ENCODE measurements at places on chromosomes 11 and 22. TPM values are rescaled to one million over a fixed set of nuclear protein-coding genes. Genes with fewer than 3 reads are reported as not detected.

DNA sequence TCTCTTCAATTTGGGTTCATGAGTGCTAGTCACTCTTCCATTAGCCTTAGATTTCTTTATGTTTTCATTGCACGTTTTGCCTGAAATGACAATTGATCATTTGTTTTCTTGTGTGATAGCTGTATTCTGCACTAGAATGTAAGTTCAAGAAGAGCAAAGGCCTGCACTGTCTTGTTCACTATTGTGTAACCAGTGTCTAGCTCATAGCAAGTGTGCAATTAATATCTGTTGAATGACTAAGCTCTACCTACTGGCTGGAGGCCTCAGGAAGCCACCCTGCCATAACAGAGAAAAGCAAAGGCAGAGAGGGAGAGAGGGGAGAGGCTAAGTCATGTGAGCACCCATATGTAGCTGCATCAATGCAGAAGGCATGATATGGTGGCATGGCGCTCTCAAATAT lies 292.8 kb upstream of the SYN3 start:
- H3K36me3 ChIP-seq, result no peaks in the 10 kb centered on the region
- H3K27ac ChIP-seq, result no peak overlapping the region
- no peak for DNase-seq
- H3K4me1 ChIP-seq, result no peaks in the 10 kb centered on the region

DNA sequence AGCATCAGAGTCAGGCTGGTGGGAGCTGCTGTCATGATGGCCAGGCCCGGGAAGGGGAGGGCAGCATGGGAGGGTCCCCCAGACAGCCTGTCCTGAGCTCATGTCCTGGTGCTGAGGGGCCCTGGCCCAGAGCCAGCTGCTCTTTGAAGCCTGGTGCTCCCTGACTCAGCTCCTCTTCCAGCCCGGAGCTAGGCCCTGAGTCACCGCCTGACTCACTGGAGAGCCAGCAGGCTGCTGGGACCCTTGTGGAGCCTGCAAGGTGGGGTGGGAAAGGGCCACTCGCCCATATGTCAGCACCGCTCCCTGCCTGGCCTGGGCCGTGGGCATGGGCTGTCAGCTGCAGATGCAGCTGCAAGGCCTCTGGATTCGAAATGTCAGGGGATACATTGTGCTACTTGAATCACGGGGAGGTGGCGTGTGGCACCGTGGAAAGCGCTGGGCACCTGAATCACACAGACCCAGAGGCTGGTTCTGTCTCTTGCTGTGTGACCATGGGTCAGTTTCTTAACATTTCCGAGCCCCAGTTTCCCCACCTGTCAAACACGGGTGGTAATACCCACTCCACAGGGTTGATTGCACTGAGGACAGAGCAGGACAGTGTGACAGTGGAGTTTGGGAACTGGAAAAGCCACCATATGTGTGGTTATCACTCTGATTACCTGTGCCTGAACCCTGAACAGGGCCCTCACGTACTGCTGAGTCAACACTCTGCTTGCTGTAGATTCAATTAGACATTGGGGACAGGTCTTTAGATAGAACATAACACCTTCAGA lies 4.4 kb downstream of the CACNA1I start:
- no peaks in the 10 kb centered on the region for H3K36me3 ChIP-seq
- H3K27ac ChIP-seq, result no peak overlapping the region
- peaks cover 6% of the 10 kb centered on the region for H3K27me3 ChIP-seq
- H3K4me3 ChIP-seq, result no peak overlapping the region
- no peaks in the 10 kb centered on the region for H3K4me1 ChIP-seq

DNA sequence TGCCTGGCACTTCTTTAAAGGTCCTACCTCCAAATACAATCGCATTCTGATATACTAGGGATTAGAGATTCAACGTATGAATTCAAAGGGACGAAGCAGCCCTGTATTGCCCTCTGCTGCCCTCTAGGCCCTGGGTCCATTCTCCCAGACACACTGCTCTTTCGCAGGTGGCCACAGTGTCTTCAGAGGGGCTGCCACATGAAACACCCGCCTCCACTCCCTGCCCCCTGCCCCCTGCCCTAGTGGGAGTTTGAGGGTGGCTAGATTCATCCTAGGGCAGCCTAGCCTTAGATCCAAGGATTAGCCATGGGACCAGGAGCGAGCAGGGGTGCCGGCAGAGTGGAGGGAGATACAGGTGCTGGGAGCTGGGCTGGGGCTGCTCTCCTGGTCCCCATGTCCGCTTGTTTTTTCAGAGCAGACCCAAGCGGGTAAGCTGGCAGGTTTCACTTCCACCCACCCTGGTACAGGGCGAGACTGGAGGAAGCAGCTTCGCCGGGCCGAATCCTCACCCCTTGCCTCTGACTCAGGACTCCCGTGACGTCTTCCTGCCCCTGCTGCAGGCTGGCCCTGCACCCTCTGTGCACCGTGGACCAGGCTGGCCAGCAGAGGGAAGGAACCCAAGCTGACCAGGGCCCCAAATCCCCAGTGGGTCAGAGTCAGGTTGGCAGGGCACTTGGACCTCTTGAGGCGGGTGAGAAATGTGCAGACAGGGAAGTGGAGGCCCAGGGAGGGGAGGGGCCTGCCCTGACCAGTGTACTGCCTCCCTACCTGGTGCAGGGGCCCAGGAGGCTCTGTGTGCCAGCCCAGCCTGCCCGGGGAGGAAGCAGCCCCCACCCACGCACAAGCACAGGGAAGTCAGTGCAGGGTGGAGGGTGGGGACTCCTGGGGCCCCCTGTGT lies 28.4 kb upstream of the HMOX1 start:
- no peak overlapping the region for H3K4me3 ChIP-seq
- H3K36me3 ChIP-seq, result no peaks in the 10 kb centered on the region
- H3K4me1 ChIP-seq, result peaks cover 24% of the 10 kb centered on the region
- peak overlapping the region; percentile 56 for H3K27ac ChIP-seq

Gene PLEKHB1
- 9.4 TPM for total RNA-seq

GRCh38 chr11:111829185-111829968 lies 42.0 kb downstream of the ALG9 start:
- no peak overlapping the region for H3K27ac ChIP-seq
- peaks cover 3% of the 10 kb centered on the region for H3K4me1 ChIP-seq
- H3K4me3 ChIP-seq, result no peak overlapping the region
- H3K36me3 ChIP-seq, result no peaks in the 10 kb centered on the region

GRCh38 chr11:64409278-64409677 lies 50.3 kb downstream of the RPS6KA4 start:
- DNase-seq, result no peak
- H3K4me3 ChIP-seq, result no peak overlapping the region
- H3K36me3 ChIP-seq, result no peaks in the 10 kb centered on the region
- H3K27me3 ChIP-seq, result no peaks in the 10 kb centered on the region

GRCh38 chr11:107716884-107717532 lies 5.2 kb upstream of the SLN start:
- H3K27ac ChIP-seq, result no peak overlapping the region
- no peak for DNase-seq

GRCh38 chr22:22480940-22481339 lies 27.6 kb downstream of the ZNF280B start:
- no peaks in the 10 kb centered on the region for H3K27me3 ChIP-seq
- no peak overlapping the region for H3K4me3 ChIP-seq
- DNase-seq, result no peak
- no peaks in the 10 kb centered on the region for H3K36me3 ChIP-seq

DNA sequence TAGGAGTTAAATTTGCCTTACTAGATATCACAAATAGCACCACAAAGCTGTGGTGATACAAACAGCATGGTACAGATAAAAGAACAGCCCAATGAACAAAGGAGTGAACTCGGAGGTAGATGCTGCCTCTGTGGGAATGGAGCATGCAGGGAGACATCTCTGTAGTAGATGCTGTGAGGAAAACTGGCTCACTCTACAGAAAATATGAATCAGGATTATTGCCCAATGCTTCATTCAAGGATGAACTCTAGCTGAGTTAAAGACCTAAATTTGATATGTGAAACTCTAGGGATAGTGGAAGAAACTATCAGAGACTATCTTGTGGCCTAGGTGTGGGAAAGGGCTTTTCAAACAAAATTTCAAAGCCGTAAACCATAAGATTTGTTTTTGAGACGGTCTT lies 15.3 kb upstream of the CAPN5 start:
- H3K27me3 ChIP-seq, result no peaks in the 10 kb centered on the region
- no peak overlapping the region for H3K4me3 ChIP-seq
- no peaks in the 10 kb centered on the region for H3K36me3 ChIP-seq
- peaks cover 18% of the 10 kb centered on the region for H3K4me1 ChIP-seq
- H3K27ac ChIP-seq, result no peak overlapping the region

Gene PNPLA5
- not detected for total RNA-seq

GRCh38 chr11:63683133-63683991 lies 2.1 kb downstream of the RTN3 start:
- DNase-seq, result no peak
- peak overlapping the region; percentile 98 for H3K27ac ChIP-seq
- no peaks in the 10 kb centered on the region for H3K36me3 ChIP-seq
- H3K4me1 ChIP-seq, result peaks cover 10% of the 10 kb centered on the region

Gene TMEM191B
- total RNA-seq, result not detected

Gene TUB
- total RNA-seq, result 1.00 TPM

Gene SLC22A6
- total RNA-seq, result not detected

Gene API5
- total RNA-seq, result 71.1 TPM

- H3K27ac ChIP-seq, result no peak overlapping the region
- H3K4me3 ChIP-seq, result no peak overlapping the region
- no peaks in the 10 kb centered on the region for H3K36me3 ChIP-seq
- H3K4me1 ChIP-seq, result peaks cover 40% of the 10 kb centered on the region
- DNase-seq, result no peak
Observed at GRCh38 chr11:69301081-69301454, 7.1 kb downstream of the MYEOV start.

GRCh38 chr11:44149651-44150050 lies 54.2 kb downstream of the EXT2 start:
- DNase-seq, result no peak
- no peak overlapping the region for H3K4me3 ChIP-seq
- peaks cover 13% of the 10 kb centered on the region for H3K36me3 ChIP-seq
- no peak overlapping the region for H3K27ac ChIP-seq
- no peaks in the 10 kb centered on the region for H3K4me1 ChIP-seq

GRCh38 chr11:106263527-106263926 lies 186.1 kb downstream of the AASDHPPT start:
- H3K36me3 ChIP-seq, result no peaks in the 10 kb centered on the region
- H3K27me3 ChIP-seq, result no peaks in the 10 kb centered on the region
- H3K4me1 ChIP-seq, result no peaks in the 10 kb centered on the region
- H3K27ac ChIP-seq, result no peak overlapping the region
- no peak for DNase-seq
- no peak overlapping the region for H3K4me3 ChIP-seq

GRCh38 chr11:120057595-120058581 lies 80.0 kb downstream of the TRIM29 start:
- H3K27me3 ChIP-seq, result no peaks in the 10 kb centered on the region
- no peaks in the 10 kb centered on the region for H3K36me3 ChIP-seq
- no peak overlapping the region for H3K27ac ChIP-seq
- H3K4me3 ChIP-seq, result no peak overlapping the region
- H3K4me1 ChIP-seq, result no peaks in the 10 kb centered on the region

Gene CBLIF
- not detected for total RNA-seq

GRCh38 chr11:70433966-70434812 lies 35.9 kb downstream of the CTTN start:
- no peaks in the 10 kb centered on the region for H3K27me3 ChIP-seq
- no peak overlapping the region for H3K27ac ChIP-seq
- no peak for DNase-seq

DNA sequence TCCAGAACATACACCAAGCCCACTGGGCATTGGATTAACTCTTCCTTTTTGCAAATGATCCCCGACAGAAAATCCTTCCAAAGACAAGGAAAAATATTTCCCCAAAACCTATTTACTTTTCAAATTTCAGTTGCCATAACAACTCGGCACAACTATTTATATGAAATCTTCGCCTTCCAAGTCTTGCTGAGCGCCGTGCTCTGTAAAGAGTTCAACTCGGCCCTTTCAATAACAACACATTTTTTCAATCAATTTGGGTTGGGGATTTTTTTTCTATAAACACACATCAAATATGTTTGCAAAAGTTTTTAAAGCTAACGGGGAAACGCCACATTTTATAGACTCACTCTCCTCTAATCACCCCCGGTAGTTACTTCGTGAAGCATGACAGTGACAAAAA lies 333.8 kb downstream of the MN1 start:
- no peak for DNase-seq
- H3K4me3 ChIP-seq, result no peak overlapping the region
- H3K4me1 ChIP-seq, result peaks cover 3% of the 10 kb centered on the region
- peak overlapping the region; percentile 37 for H3K27ac ChIP-seq
- H3K36me3 ChIP-seq, result no peaks in the 10 kb centered on the region
- no peaks in the 10 kb centered on the region for H3K27me3 ChIP-seq

Data from transverse colon (tissue), 4 donors.